ENCODE measurements at places on chromosomes 11 and 22. TPM values are rescaled to one million over a fixed set of nuclear protein-coding genes. Genes with fewer than 3 reads are reported as not detected.

Gene CNIH2
- not detected for total RNA-seq

Gene PRG3
- not detected for total RNA-seq

Gene ATF4
- total RNA-seq = 1,291 TPM

Gene KRTAP5-9
- not detected for total RNA-seq

Gene PKP3
- 1.3 TPM for total RNA-seq

Gene ANAPC15
- 43.1 TPM for total RNA-seq

Gene RIN1
- total RNA-seq = 56.7 TPM

Gene GGTLC2
- not detected for total RNA-seq

Gene NOX4
- 0.66 TPM for total RNA-seq

Gene ADORA2A
- total RNA-seq = 2.6 TPM

Gene SCUBE1
- total RNA-seq = not detected

Gene LRP4
- 14.0 TPM for total RNA-seq

Gene HEPN1
- not detected for total RNA-seq

Gene NFAM1
- not detected for total RNA-seq

Gene HBE1
- not detected for total RNA-seq

Data from placental pericyte (primary cell).